ENCODE measurements at places on chromosomes 12 and 14.

- H3K36me3 ChIP-seq, result peaks cover 2% of the 10 kb centered on the region
- peaks cover 8% of the 10 kb centered on the region for H3K4me1 ChIP-seq
- no peaks in the 10 kb centered on the region for H3K27me3 ChIP-seq
- H3K27ac ChIP-seq, result no peak overlapping the region
These were observed 14.2 kb downstream of the CCDC92 start for GRCh38 chr12:123958462-123958861.

GRCh38 chr12:93976024-93976423, 172.4 kb upstream of the PLXNC1 start:
- H3K4me1 ChIP-seq, result no peaks in the 10 kb centered on the region
- H3K4me3 ChIP-seq, result no peak overlapping the region
- H3K27ac ChIP-seq, result no peak overlapping the region
- no peak for DNase-seq

DNA sequence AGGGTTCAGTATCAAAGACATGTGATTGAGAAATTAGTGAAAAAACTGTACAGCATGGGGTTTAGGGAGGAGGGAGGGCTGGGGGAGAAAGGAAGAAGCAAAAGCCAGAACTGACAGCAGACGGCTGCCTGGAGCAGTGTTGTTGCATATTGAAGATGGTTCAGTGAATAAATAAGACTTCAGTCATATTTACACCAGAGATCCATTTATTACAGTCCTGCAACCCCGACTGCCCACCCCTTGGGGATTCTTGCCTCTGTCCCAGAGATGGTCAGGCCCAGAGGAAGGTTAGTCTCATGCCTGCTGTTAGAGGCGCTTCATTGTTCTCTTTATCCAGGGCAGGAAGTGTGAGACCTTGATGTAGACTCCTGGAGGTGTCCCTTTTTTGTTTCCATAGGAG, 3.2 kb downstream of the GZMH start:
- H3K4me3 ChIP-seq, result no peak overlapping the region
- DNase-seq, result no peak
- H3K27ac ChIP-seq, result no peak overlapping the region
- no peaks in the 10 kb centered on the region for H3K27me3 ChIP-seq

- DNase-seq, result no peak
- H3K4me1 ChIP-seq, result no peaks in the 10 kb centered on the region
- H3K27ac ChIP-seq, result no peak overlapping the region
- no peak overlapping the region for H3K4me3 ChIP-seq
These were observed 137.6 kb upstream of the TBX3 start for GRCh38 chr12:114821570-114821969.

DNA sequence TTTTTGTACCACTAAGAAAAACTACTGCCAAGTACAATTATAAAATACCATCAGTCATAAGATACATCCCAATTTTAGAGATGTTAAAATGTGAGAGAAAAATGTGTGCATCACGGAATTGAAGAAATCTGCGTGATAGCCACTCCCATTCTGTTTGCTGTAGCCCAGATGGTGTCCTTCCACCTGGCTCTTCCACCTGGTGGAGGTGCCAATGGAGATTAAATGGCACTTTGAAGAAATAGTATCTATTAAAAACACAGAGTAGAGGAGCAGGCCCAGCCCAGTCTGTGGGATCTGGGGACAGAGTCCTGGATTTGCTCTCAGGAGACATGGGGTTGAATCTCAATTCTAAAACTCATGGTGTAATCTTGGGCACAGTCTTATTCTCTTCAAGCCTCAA, 35.5 kb downstream of the TSPAN11 start:
- H3K27ac ChIP-seq, result no peak overlapping the region
- no peak for DNase-seq
- H3K4me3 ChIP-seq, result no peak overlapping the region
- H3K4me1 ChIP-seq, result no peaks in the 10 kb centered on the region
- H3K36me3 ChIP-seq, result no peaks in the 10 kb centered on the region

- no peaks in the 10 kb centered on the region for H3K4me1 ChIP-seq
- no peaks in the 10 kb centered on the region for H3K27me3 ChIP-seq
- DNase-seq, result no peak
- H3K36me3 ChIP-seq, result no peaks in the 10 kb centered on the region
- H3K4me3 ChIP-seq, result no peak overlapping the region
These were observed 387.3 kb downstream of the LRIG3 start for GRCh38 chr12:58532855-58533608.

DNA sequence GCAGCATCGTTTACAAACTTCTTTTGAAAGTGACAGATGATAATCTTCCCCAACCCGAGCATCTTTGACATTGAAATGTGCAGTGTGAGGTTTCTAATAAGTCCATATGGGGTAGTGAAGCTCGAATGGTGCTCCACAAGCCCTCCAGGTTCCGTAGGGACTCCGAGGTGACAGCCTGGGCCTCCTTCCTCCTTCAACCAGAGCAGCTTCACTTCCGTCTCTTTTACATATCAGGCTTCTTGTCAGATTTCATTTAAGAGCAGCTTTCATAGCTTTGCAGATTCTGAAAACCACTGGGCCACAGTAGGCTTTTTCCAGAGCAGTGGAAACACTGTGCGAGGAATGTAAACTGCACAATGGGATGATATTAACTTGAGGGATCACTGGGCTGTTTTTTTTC, 103.6 kb upstream of the CPM start:
- H3K36me3 ChIP-seq, result no peaks in the 10 kb centered on the region
- no peak overlapping the region for H3K27ac ChIP-seq
- no peaks in the 10 kb centered on the region for H3K27me3 ChIP-seq
- no peak for DNase-seq
- no peaks in the 10 kb centered on the region for H3K4me1 ChIP-seq

GRCh38 chr12:41234692-41235091, 46.6 kb downstream of the PDZRN4 start:
- no peak overlapping the region for H3K4me3 ChIP-seq
- no peaks in the 10 kb centered on the region for H3K27me3 ChIP-seq
- H3K27ac ChIP-seq, result no peak overlapping the region
